A172 (cell line): ENCODE measurements at places on chromosomes 6 and 20. TPM values are rescaled to one million over a fixed set of nuclear protein-coding genes. Genes with fewer than 3 reads are reported as not detected.

- DNase-seq = no peak
These were observed 63.6 kb downstream of the EDN1 start for GRCh38 chr6:12353731-12354130.

- DNase-seq = no peak
These were observed 58.5 kb upstream of the HIVEP1 start for GRCh38 chr6:11953641-11954040.

DNA sequence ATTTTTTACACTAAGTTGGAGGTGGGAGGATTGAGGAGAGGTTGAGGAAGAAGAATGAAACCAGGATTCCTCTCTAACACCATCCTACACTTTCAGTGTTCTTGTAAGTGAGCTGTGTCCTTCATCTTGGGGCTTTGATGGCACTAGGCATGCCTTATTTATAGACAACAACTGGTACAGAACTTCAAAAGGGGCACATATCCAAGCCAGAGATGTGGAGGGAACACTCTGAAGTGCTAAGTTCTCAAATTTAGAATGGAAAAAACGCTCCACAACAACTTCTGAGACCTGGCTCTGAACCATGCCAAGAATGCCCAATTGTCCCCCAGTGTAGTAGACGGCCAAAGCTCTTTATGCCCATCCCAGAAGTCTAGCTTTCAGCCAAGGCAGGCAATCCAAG is 16.2 kb upstream of the PKHD1 start:
- no peak for DNase-seq

DNA sequence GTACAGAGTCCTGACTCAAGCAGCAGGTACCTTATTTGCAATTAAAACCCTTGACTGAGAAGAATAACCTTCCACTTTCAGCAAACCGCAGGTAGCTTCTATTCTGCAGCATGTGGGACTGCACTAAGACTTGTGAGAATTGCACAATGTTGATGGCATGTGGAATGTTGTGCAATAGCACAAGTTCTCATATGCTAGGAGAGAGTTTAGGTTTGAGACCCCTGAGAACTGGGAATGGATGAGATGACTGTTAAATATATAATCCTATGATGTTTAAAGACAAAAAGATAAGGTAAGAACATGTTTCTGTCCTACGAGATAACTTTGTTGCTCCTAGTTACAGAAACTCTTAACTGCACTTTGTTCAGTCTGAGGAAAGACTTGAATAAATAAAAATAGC is 194.6 kb downstream of the OTOR start:
- no peak for DNase-seq

DNA sequence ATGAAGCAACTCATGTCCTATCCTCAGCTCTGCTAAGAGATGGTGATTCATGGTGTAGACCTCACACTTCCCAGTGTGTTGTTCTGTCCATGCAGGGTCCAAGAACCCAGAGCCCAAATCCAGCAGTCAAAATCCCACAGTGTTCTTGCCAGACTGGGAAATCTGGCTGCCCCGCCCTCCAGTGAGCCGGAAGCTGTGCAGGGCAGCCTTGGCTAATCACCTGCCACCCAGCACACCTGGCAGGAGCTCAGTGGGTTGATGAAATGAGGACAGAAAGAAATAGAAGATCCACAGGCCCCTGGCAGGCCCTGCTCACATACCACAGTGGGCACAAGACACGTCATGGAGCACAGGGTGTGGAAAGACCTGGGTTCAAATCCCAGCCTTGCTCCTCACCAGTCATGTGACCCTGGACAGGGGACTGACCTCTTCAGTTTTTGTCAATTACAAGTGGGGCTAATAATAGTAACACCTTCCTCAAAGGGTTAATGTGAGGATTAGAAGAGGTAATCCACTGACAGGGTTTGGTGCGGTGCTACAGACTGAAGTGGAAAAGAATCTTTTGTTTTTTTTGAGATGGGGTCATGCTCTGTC is 13.6 kb upstream of the GUCA1A start:
- DNase-seq = no peak

GRCh38 chr6:138989098-138989983 is 1.3 kb upstream of the REPS1 start:
- DNase-seq = no peak

DNA sequence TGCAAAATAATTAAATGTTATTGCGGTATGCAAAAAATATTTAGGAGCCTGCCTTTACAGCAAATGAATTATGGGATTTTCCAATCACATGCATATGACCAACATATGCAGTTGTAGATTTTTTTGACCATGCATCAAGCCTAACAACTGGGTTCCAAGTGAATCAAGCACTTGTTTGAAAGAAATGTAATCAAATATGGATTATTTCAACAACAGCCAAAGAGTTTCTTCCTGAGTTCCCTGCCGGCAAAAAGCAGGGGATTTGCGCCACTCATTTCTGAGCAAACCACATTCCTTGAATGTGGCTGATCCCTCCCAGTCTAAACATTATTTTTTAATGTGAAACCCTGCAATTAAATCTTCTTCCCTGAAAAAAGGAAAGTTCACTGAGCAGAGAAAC is 100.1 kb upstream of the ADTRP start:
- no peak for DNase-seq

DNA sequence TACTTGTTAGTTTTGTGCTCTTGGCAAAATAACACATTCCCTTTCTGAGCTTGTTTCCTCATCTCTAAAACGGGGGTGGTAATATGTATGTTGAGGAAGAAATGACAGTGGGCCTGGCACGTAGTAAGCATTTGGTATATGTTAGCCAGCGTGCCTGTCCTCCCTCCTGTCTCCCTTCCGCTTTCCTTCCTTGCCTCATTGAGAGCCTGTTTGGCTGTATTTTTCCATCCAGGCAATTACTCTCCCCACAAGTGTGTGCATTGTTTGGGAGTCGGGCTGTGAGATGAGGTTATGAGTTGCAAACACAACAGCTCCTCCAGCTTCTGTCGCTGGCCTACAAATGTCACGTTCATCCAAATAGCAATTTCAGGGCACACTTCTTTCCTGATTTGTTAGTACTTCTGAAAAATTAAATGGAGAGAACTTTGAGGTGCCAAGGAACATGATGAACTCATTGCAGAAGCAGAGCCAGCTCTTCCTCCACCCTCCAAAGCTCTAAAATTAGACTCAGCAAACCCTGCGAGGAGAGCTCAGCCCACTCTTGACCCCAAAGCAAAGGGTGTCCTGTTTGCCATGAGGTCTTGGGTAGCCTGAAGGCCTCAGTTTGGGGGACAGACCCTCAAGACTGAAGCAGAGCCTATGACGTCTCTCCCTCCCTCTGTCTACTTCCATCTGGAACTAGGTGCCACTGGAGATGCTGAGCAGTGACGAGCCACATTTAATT is 50.7 kb upstream of the TOX2 start:
- DNase-seq = no peak

DNA sequence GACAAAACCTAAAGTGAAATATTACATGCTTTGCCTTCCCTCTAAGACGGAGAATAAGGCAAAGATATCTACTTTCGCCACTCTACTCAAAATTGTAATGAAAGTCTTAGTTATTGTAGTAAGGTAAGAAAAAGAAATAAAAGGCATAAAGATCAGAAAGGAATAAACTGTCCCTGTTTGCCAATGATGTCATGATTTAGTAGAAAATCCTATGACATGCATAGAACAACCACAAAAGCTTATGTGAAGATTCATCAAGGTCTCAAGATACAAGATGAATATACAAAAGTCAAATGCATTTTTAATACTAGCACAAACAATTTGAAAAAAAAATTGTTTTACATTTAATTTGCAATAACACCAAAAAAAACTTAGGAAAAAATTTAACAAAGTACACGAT is 64.0 kb upstream of the FOXQ1 start:
- DNase-seq = no peak

GRCh38 chr6:157075549-157076450 is 247.5 kb downstream of the TMEM242 start:
- DNase-seq = peak; percentile 12

DNA sequence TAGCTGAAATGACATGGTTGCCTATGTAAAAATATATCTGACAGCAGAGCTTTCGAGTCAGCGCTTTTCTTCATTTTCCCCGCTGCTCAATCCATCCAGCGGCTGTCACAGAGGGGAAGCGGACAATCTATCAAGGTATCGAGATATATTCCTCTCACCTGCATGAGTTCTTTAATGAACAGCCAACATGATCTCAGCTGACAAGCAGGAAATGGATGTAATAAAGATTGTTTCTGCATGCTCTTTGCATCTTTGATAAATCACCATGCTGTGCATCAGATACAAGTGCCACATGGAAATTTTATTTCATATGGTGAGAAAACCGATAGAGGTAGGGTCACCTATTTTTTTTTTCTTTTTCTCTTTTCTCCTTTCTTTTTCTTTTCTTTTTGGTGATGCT is 602.3 kb upstream of the MMS22L start:
- DNase-seq = no peak

GRCh38 chr20:42941629-42942028 is 248.1 kb downstream of the PTPRT start:
- no peak for DNase-seq

DNA sequence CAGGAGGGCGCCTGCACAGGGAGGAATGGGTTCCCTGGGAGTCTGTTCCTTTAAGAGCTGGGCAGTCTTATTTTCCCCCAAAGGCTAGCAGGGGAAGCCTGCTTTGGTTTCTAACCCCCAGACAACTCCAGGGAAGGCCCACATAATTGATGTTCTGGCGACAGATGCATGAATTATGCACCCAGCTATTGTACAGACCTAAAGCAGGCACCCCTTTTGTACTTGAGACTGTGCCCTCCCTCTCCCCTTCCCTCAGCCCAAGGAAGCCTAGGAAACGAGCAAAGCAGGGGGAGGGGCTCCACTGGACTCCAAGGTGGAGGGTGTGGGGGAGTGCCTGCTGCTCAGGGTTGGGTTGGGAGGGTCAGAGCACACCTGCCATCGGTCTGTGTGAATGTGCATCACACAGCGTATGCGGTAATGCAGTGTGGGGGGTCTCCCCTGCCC is 102.1 kb downstream of the KCNB1 start:
- DNase-seq = no peak

DNA sequence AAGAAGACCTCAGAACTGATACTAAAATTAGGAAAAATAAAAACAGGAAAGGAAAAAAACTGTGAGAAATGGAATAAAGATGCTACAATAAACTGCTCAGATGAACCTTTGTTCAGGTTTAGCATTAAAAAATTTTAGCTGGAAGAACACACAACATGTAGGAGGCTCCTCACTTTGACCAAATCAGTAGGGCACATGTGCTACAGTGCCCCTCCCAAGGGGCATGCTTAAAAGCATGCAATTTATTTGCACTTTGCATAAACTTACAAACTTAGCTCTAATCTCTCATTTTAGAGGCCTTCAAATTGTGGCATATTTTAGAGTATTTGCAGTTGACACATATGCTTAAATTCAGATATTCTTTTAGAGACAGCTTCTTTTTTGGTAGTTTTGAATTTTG is 570.2 kb downstream of the UTRN start:
- DNase-seq = no peak

The GNMT gene
- 0.24 TPM in 1 of 2 replicates, not detected in the other for total RNA-seq

The MOG gene
- not detected in 2 replicates for total RNA-seq

The NRSN1 gene
- total RNA-seq = not detected in 2 replicates

The SCRT2 gene
- not detected in 2 replicates for total RNA-seq

The IL20RA gene
- not detected in 2 replicates for total RNA-seq

The SLPI gene
- total RNA-seq = 0.33 TPM in 1 of 2 replicates, not detected in the other

The ZBTB12 gene
- 1.3 and 4.1 TPM in 2 replicates for total RNA-seq

The GHRH gene
- total RNA-seq = not detected in 2 replicates

The FAM83C gene
- 0.24 TPM in 1 of 2 replicates, not detected in the other for total RNA-seq
